ENCODE measurements at places on chromosomes 4 and X.

DNA sequence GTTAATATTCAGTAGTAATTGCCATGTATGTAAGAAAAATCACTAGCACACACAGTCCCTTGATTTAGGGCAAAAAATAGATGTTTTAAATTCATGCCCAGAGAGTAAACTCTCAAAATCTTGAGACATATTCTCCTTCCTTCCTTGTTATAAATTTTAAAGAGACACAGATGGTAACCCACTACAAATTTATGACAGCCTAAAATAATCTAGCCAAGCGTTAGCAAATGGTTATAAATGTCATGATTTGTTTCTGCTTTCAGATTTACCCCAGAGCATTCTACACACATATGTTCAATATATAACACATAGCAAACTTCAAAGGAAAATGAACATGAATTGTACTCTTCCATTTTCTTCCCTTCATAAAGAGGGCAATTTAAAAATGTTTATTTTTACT, 540.3 kb downstream of the TLL1 start:
- H3K4me1 ChIP-seq, result no peaks in the 10 kb centered on the region
- H3K27ac ChIP-seq, result no peak overlapping the region
- no peaks in the 10 kb centered on the region for H3K27me3 ChIP-seq
- DNase-seq, result no peak

GRCh38 chr4:173273941-173274340, 60.2 kb downstream of the HMGB2 start:
- DNase-seq, result no peak
- H3K27ac ChIP-seq, result no peak overlapping the region
- H3K4me3 ChIP-seq, result no peak overlapping the region
- H3K27me3 ChIP-seq, result no peaks in the 10 kb centered on the region
- H3K4me1 ChIP-seq, result no peaks in the 10 kb centered on the region
- no peaks in the 10 kb centered on the region for H3K36me3 ChIP-seq

- H3K27ac ChIP-seq, result no peak overlapping the region
- DNase-seq, result no peak
- no peaks in the 10 kb centered on the region for H3K4me1 ChIP-seq
- no peak overlapping the region for H3K4me3 ChIP-seq
- no peaks in the 10 kb centered on the region for H3K27me3 ChIP-seq
- no peaks in the 10 kb centered on the region for H3K36me3 ChIP-seq
Observed at GRCh38 chrX:11066812-11067211, 44.3 kb upstream of the HCCS start.

GRCh38 chrX:20670611-20671010, 403.9 kb upstream of the RPS6KA3 start:
- no peaks in the 10 kb centered on the region for H3K27me3 ChIP-seq
- no peak overlapping the region for H3K27ac ChIP-seq
- no peaks in the 10 kb centered on the region for H3K36me3 ChIP-seq
- H3K4me3 ChIP-seq, result no peak overlapping the region

- no peak overlapping the region for H3K4me3 ChIP-seq
- H3K27ac ChIP-seq, result no peak overlapping the region
- no peaks in the 10 kb centered on the region for H3K27me3 ChIP-seq
- no peaks in the 10 kb centered on the region for H3K4me1 ChIP-seq
Observed at GRCh38 chr4:82525307-82525911, 36.4 kb downstream of the TMEM150C start.

DNA sequence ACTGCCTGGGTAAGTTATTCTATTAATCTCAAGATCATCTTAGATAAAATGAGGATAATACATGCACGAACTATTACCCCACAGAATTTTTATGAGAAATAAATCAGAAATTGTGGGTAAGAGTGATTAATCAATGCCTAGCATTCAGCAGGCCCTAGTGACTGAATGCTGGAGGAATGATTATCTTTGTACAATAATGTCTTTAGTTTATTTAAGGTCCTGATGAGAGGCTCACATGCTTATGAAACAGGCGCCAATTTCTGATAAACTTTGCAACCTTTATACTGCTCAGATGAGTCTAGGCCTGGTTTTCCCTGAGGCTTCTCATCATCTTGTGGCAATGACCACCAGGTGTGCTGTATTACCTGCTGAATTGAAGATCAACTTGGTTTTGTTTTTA, 27.8 kb upstream of the BMP2K start:
- H3K27ac ChIP-seq, result no peak overlapping the region
- H3K27me3 ChIP-seq, result no peaks in the 10 kb centered on the region
- H3K4me1 ChIP-seq, result no peaks in the 10 kb centered on the region

GRCh38 chr4:125489952-125490690, 175.4 kb downstream of the FAT4 start:
- no peaks in the 10 kb centered on the region for H3K36me3 ChIP-seq
- H3K27ac ChIP-seq, result no peak overlapping the region
- no peak overlapping the region for H3K4me3 ChIP-seq

- no peaks in the 10 kb centered on the region for H3K4me1 ChIP-seq
- DNase-seq, result no peak
- no peaks in the 10 kb centered on the region for H3K36me3 ChIP-seq
- no peaks in the 10 kb centered on the region for H3K27me3 ChIP-seq
Observed at GRCh38 chr4:165909947-165910346, 36.9 kb downstream of the TLL1 start.

GRCh38 chr4:44421330-44422065, 27.1 kb downstream of the KCTD8 start:
- no peak for DNase-seq
- no peaks in the 10 kb centered on the region for H3K27me3 ChIP-seq
- no peaks in the 10 kb centered on the region for H3K36me3 ChIP-seq
- no peaks in the 10 kb centered on the region for H3K4me1 ChIP-seq
- H3K27ac ChIP-seq, result no peak overlapping the region

DNA sequence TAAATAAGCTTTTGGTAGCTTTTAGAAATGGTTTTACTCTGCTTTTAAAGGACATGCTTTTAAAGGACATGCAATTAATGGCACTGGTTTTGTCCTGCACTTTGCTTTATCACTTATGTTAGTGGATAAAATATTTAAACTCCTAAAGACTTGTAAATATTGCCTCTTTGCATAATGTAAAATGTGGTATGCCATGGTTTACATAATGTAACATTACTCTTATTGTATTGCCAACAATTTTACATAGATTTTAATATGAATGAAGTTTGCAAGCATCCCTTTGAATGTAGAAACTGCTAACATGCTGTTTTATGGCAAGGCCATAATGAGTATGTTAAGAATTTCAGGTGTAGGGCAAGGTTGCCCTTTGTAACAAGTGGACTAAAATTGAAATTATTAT, 118.4 kb downstream of the CHIC1 start:
- H3K36me3 ChIP-seq, result no peaks in the 10 kb centered on the region
- H3K27ac ChIP-seq, result no peak overlapping the region
- H3K27me3 ChIP-seq, result no peaks in the 10 kb centered on the region
- no peaks in the 10 kb centered on the region for H3K4me1 ChIP-seq
- H3K4me3 ChIP-seq, result no peak overlapping the region

Data from CD4-positive, alpha-beta memory T cell (primary cell).